Cerebellum (tissue), 4 donors: ENCODE measurements at places on chromosomes 12 and 14. TPM values are rescaled to one million over a fixed set of nuclear protein-coding genes. Genes with fewer than 3 reads are reported as not detected.

DNA sequence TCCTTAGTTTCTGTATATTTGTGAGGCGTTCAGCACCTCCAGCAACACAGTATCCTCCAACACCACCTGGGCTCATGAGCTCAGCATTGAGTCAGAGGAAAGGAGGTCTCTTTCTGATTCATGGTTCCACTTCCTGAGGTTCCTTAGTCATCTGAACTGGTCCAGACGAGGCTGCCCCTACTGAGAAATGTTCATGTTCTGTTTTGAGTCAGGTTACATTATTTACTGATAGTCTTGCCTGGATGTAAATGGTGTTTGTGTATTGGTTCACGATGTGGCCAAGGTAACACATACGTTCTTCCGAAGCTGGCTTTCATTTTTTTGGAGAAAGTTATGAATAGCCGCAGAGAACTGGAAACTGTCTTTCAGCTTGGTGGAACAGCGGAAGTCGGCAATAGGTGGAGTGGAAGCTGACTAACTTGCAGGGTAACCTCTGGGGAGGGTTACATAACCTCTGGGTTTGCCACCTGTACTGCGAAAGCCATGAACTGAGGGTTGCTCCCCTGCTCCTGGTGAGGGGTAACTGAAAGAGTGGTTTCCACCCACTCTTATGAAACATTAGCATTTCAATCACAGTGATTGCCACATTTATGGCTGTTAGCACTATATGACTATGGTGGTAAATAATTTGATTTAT is 42.2 kb upstream of the MANSC4 start:
- no peak for DNase-seq

DNA sequence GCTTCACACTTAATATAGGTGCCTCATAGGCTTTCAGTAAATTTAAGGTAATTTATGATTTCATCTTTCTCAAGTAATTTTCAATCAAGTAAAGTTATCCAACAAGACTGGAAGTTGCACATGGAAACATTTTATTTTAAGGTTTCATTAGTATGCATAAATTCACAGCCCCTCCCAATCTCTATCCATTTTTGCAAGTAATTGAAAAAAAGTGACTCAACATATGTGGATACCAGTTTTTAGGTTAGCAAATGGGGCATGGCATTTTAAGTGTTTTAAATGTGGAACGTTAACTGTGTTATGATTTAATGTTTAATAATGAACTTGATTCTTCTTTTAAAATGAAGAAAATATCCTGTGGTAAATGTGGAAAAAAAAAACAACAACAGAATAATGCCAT is 532.8 kb downstream of the FOXG1 start:
- DNase-seq = no peak

CIDEB gene
- total RNA-seq = 5.8 TPM

DNA sequence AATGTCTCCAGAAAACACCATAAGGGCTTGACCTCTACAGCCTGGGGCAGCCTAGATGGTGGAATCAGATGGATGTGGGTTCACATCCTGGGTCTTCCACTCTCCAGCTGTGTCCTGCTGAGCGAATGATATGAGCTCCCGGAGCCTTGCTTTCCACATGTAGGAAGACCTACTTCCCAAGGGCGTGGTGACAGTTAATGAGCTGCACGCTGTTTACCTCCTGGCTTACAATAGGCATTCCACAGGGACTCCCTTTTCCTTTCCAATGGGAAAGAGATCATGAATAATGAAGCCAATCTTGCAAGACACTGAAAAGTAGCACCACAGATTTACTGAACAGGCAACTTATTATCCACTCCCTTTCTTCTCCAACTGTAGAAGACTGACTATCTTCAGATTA is 46.1 kb downstream of the TMTC1 start:
- no peak for DNase-seq

EFS gene
- 19.8 TPM for total RNA-seq

DNA sequence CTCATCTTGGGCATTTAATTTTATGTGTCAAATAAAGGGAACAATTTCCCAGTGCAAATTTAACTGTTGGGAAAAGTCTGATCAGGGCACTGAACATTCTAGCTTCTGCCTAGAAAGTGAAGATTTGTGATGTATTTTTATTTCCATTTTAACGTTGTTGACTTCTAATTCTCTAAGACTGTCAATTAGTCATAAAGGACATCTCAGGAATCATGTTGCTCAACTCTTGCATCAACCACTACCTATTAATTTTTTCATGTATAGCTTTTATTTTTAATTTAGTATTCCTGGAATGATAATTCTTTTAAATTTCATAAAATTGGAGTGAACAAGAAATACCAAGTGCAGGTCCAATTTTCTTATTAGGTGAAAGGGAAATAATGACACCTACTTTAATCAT is 87.9 kb upstream of the METAP2 start:
- no peak for DNase-seq

- no peak for DNase-seq
Measured at GRCh38 chr12:92472201-92472600, 230.6 kb upstream of the PLEKHG7 start.

DNA sequence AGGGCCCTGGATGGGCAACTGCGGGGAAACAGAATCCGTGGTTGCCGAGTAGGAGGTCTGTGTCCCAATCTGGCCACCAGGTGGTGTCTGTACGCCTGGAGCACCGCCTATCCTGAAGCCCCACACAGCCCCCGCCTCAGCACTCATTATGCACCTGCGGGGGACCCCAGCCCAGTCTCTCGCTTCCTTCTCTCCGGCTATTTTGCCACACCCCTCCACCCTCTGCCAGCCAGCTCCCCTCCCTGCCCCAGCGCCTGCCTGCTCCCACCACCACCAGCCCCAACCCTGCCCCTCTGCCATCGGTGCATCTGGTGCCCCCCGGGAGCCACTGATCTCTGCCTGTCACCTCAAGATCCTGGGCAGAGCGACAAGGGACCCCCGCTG is 2.2 kb upstream of the NXPH4 start:
- peak; percentile 77 for DNase-seq

- DNase-seq = no peak
Measured at GRCh38 chr14:31244626-31245025, 37.0 kb upstream of the HECTD1 start.

DNA sequence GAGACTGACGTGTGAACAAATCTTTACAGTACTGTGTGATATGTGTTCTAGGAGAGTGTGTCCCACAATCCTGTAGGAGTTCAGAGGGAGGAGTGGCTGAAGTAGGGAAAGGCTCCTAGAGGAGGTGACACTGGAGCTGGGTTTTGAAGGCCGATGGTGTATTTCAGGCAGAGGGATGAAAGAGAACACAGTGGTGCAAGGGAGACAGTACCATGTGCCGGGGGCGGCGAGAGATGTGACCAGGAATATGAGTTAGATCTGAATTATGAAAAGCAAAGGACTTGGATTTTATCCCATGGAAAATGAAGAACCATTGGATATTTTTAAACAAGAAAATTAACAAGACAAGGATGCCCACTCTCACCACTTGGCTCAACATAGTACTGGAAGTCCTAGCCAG is 77.0 kb upstream of the ESRRB start:
- DNase-seq = no peak

- no peak for DNase-seq
Measured at GRCh38 chr12:62766496-62766895, 168.5 kb downstream of the PPM1H start.

DNA sequence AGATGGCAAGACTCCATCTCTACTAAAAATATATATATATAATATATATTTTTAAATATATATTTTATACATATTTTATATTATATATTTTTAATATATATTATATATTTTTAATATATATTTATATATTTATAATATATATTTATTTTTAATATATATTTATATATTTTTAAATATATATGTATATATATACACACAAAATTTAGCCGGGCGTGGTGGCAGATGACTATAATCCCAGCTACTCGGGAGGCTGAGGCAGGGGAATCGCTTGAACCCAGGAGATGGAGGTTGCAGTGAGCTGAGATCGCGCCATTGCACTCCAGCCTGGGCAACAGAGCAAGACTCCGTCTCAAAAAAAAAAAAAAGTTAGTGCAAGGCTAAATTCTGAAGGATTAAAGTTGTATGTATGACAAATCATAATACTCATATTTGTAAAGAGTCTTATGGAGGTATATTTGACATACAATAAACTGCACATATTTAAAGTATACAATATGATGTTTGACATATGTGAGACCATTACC is 7.7 kb upstream of the TDG start:
- no peak for DNase-seq

GRCh38 chr14:101022916-101023435 is 119.5 kb upstream of the RTL1 start:
- DNase-seq = no peak

DNA sequence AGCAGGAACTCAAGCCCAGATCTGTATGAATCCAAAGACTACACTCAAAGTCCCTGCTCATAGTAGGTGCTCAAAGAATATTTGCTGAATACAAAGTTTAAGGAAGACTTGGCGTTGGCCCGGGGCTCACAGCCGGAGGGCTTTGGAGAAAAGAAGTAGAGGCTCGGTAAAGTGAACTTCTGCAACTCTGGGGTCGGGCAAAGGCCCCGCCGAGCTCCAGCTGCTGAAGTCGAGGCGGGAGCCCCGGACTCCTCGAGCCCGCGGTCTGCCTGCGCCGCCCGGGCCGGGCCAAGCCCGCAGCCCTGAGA is 335 bp downstream of the GCN1 start:
- no peak for DNase-seq

- DNase-seq = no peak
Measured at GRCh38 chr12:15163030-15163976, 57.9 kb downstream of the RERG start.

PTPRR gene
- total RNA-seq = 8.1 TPM

IRAK3 gene
- 12.6 TPM for total RNA-seq

DNA sequence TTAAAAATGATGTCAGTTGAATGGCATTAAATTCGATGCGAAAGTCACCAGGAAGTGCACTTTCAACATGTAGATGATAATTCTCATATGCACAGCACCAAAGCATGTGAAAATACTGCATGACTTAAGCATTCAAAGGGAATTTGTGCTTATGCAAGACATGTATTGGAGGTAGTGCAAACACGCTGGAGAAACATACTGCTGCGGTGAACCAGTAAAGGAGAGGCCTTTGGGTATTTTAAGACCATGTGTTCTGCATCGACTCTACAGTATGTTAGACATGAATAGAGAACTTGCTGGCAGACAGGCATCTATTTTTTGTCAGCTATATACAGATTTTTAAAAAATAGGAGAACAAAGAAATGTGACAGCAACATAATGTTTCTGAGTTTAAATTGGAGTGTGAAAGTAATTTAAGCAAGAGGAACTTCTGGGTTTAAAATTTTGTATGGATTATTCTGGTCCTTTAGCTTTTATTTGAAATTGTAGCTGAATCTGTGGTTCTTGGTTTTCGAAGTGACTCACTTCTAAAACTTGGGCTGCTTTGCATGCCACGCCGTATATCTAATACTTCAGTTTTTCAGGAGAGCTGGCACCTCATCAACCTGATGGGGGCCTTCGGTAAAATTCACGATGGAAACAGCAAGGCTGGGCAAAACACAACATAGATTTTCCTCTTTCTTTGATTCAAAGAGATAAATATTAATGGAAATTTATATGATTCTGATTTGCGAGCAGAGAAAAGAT is 408.7 kb downstream of the APAF1 start:
- no peak for DNase-seq

DNA sequence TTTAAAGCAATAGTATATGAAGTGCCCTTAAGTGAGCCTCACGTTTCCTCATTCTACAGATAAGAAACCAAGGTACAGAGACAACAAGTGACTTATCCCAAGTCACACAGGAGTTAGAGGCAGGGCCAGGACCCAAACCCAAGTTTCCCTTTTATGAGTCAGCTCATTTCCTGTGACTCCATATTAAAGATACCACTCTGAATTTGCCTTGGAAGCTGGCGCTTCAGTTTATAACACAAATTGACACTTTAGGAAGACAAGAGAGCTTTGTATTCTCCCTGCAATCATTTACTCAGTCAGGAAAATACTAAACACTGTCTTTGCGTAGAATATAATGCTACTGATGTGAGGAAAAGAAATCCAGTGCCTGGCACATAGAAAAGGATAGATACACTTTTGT is 43.2 kb downstream of the MYBPC1 start:
- no peak for DNase-seq

DNA sequence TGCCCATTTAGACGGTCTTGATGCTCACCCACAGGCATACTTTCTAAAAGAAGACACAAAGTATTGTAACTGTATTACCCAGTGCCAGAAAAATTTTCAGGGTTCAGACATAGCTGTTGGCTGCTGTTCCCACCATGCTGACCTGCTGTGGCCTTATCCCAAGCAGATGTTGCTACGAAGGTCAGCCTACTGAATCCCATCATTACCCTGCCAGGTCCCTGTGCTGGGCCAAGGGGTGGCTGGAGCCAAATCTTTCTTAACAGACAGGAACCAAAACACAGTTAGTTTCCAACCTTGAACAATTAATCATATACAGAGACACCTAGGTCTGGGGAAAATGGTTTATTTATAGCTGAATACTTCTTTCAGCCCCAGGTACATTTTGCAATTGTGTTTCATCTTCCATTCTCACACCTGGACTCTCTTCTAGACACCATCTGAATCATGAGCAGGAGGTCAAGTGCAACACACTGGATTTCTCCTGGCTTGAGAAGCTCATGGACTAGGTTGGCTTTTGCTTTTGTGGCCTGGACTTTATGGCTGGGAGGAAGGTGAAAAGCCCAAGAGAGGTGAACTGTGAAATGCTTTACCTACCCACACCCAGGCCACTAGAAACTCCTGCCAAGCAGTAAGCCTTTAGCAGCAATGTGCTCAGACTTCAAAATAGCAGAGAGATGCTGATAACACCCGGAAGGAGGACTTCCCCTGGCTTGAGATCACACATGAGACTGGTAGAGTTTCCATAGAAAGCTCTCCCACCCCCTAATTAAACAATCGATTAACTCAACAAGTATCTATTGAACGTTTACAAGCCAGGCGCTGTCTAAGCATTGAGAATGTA is 150.1 kb downstream of the SUDS3 start:
- no peak for DNase-seq

- no peak for DNase-seq
Measured at GRCh38 chr12:111322336-111323250, 46.3 kb downstream of the PHETA1 start.

GRCh38 chr14:75578102-75578785 is at the start of gene FLVCR2:
FLVCR2 (plus strand) TSS chr14:75578620; CDS start chr14:75578973, 353 bp downstream.
- peak; percentile 30 for DNase-seq

GRCh38 chr12:60101715-60102114 is 505.9 kb downstream of the SLC16A7 start:
- DNase-seq = no peak
